ENCODE measurements at places on chromosomes 6 and 20. TPM values are rescaled to one million over a fixed set of nuclear protein-coding genes. Genes with fewer than 3 reads are reported as not detected.

DCBLD1 gene
- 4.1 TPM for total RNA-seq

DNA sequence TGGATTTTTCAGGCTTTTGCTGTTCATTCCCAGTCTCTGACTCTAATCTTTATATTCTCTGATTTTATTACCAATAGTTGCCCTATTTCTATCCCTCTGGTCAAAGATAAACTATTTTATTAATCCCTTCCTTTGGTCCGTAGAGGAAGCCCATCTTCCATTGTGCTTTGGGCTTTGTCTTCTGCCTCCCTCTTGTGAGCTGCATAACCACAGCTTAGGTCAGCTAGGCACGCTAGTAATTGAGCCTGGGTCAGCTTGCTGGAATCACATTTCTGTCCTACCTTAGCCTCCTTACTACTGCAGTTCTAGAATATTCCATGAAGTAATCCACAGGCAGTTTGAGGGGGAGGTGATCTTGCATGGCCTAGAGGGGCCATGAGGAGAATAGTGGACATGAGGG, 49.4 kb downstream of the TRMT11 start:
- DNase-seq = no peak

FAM83B gene
- not detected for total RNA-seq

DNA sequence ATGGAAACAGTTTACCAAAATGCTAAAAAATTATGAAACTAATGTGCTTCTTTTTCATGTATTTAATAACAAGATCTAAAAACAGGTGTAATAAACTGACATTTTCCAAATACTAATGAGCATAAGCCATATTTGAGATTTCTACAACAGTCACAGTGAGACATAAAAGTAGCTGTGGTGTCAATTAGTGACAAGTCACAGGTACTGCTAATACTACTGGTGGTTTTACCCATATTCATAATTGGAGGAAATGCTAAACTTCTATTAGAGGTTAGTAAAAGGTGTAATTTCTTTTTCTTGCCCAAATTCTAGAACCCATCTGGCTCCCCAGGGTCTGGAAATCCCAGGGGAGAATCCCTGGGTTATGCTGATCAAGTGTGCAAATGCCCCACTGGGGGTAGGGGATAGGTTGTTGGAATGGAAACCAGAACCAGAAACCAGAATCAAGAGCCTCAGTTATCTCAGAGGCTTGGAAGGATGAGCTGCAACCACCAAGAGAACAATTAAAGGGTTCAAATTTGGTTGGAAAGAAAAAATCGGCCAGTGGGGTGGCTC, 7.1 kb upstream of the GTF2H4 start:
- no peak for DNase-seq
